Activated CD4-positive, CD25-positive, alpha-beta regulatory T cell (primary cell): ENCODE measurements at places on chromosomes 1 and 21.

- no peak for DNase-seq
These were observed 134.0 kb downstream of the KIF26B start for GRCh38 chr1:245288796-245289195.

GRCh38 chr21:30600787-30601186, at the start of gene KRTAP22-1:
KRTAP22-1 (plus strand) TSS chr21:30601087.
- no peak for DNase-seq

DNA sequence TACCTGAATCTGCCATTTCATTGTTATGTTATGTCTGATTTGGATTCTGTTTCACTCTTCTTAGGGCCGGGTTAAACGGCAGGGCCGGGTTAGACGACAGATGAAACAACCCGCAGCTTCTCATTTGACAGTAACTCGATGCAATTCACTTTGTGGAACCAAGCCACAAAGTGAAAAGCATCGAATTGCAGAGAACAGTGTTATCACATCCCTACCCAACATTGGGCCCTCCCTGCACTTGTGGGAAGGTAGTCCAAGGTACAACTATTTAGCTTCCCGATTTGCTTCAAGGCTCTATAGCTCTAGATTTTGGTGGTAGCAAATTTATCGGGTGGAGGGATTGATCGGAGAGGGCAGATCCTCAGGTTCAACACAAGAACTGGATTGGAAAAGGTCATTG, 17.0 kb downstream of the SON start:
- no peak for DNase-seq

DNA sequence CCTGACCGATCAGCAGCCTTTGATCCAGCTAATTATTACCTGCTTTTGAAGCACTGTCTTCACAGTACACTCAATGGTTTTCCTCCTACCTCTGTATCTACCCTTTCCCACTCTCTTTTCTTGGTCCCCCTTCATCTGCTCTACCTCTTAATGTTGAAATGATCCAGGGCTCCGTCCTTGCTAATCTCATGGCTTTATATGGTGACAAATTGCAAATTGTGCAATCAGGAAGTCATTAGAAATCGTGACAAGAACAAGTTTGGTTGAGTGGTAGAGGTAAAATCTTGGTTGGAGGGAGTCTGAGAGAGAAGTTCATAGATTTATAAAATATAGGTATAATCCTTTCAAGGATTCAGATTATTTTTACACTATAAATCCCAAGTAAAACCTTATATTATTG, 9.6 kb upstream of the CYB5R1 start:
- DNase-seq, result no peak

DNA sequence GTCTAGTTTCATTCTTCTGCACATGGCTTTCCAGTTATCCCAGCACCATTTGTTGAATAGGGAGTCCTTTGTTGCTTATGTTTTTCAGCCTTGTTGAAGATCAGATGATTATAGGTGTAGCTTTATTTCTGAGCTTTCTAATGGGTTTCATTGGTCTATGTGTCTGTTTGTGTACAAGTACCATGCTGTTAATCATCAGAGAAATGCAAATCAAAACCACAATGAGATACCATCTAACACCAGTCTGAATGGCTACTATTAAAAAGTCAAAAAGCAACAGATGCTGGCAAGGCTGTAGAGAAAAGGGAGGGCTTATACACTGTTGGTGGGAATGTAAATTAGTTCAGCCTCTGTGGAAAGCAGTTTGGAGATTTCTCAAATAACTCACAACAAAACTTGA, 321.5 kb upstream of the PTBP2 start:
- no peak for DNase-seq

GRCh38 chr1:97070376-97070775, 348.8 kb downstream of the PTBP2 start:
- DNase-seq, result no peak

GRCh38 chr1:205421798-205422197, at the start of gene LEMD1:
LEMD1 (minus strand) TSS chr1:205422056; CDS start chr1:205420536, 1,520 bp downstream.
- no peak for DNase-seq

- DNase-seq, result no peak
These were observed 21.7 kb downstream of the SLC26A9 start for GRCh38 chr1:205921570-205921909.

- no peak for DNase-seq
These were observed 409.4 kb downstream of the BRINP3 start for GRCh38 chr1:190068304-190068703.

DNA sequence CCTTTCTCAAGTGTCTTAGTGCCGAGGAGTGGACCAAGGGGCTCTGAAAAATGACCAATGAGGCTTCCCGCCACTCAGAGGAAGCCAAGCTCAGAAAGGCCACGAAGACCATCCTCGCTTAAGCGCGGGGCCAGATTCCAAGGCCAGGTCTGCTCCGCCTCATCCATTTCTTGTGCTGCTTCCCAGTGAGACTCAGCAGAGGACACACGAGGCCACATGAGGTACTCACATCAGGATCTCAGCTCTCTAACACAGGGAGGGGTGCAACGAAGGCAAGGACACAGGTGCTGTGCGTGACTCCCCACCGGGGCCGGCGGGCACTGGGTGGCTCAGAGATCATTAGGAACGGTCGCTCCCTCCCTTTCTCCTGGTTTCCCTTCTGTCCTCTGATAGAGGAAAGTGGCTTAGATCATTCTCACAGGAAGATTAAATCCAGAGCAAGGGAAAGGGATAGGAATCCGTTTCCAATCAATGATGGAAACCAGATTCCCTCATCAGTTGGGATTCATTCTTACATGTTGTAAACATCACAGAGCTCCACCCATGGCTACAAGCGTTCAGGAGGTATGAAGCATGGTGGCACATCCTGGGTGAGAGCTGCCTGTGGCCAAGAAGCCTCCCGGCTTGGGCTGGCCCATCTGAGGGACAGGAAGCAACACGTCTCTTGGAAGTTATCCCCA, 46.7 kb downstream of the CAPZB start:
- no peak for DNase-seq

DNA sequence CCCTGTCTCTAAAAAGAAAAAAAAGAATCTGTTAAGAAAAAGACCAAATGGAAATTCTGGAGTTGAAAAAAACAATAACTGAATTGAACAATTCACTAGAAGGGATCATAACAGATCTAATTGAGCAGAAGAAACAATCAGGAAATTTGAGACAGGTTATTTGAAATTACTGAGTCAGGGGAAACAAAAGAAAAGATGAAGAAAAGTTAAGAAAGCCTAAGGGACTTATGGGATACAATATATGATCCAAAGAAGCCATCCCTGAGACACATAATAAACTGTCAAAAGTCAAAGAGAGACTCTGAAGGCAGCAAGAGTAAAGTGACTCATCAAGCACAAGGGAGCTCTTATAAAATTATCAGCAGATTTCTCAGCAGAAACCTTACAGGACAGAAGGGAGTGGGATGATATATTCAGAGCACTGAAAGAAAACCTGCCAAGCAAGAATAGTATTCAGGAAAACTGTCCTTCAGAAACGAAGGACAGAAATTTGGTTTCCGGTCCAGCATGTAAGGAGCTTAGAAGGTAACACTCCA, 44.5 kb downstream of the SLC2A1 start:
- no peak for DNase-seq

DNA sequence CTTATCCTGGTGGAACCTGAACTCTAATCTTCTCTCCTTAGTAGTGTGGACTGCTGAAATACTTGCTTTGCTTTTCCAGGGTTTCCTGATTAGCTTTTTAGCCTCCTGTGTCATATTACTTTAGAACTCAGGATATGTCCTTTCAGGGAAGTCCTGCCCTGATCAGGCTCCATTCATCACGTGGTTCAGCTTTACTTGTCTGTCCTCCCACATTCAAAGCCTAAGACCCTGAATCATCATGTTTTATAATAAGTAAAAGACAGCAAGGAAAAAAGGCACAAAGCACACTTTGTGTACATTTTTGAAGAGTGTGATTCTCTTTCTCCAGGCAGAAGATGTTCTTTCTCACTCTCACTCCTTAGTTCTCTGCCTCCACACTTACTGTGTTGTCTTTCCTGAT, 70.6 kb downstream of the PATJ start:
- DNase-seq, result no peak

DNA sequence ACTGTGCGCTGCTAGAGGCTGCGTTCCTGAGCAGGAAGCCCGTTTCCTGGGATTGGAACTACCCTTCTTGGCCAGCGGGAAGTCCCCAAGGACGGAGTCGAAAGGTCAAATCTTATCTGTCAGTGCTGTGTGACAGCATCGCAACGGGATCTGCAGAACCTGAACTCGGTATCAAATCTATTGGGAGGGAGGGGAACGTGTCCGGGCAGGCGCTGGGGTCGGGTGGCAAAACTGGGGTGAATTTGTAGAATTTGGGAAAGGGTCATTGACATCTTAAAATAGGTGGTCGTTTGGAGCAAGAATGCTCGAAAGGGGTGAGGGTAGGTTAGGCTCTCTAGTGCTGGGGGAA, 725 bp upstream of the ARPC5 start:
- DNase-seq, result no peak

- DNase-seq, result no peak
These were observed 47.3 kb downstream of the UBIAD1 start for GRCh38 chr1:11320153-11320936.

- DNase-seq, result no peak
These were observed 124.5 kb upstream of the DPYD start for GRCh38 chr1:98045211-98045766.

DNA sequence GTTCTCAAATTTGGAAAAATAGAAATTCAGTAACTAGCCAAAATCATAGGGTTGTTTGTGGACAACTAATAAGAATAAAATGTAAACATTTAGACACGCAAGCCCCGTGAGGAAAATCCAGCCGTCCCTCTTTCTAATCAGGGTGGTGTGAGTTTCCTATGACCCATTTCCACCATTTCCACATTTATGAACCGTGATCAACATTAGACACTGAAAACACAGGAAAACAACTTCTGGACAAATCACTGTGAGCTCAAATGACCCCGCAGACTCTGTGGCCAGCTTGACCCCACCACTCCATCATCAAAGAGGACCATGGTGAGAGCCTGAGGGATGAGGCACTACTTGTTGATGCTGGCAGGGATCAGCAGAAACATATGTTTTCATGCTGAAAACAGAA, 101.0 kb downstream of the SIM2 start:
- no peak for DNase-seq

DNA sequence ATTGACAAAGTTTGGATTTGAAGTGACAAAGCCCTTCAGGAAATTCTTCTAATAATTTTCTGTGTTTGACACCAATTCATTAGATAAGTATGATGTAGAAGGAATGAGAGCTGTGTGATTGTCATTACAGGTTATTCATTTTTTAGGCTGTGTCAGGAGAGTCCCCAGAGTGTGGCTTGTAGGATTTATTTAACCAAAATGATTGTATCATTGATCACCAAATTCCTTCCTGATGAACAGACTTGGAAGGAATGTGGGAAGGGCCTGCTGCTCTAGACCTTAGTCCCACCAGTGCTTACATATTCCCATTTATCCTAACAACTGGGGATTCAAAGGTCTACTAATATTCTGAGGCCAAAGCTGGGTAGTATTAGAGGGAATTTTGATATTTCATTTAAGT, 383.3 kb upstream of the KAZN start:
- DNase-seq, result no peak

DNA sequence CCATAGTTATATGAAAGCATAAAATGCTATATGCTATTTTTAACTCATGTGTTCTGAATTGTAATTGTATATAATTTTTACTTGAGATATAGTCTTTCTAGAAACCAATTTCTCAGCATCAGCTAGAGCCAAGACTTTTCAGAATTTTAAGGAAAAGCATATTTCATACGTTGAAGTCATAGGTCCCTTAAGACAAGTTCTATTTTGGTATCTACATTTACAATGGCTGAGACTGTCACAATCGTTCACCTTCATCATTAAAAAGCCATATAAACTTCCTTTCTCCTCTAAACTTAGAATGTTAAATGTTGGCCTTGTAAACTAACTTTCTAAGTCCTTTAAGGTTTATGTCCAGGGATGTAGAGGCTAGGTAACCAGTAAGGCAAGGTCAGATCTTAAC, 104.1 kb downstream of the LRRC40 start:
- DNase-seq, result no peak

- no peak for DNase-seq
These were observed 88.8 kb downstream of the LAMC2 start for GRCh38 chr1:183274836-183275235.

GRCh38 chr1:156840186-156840897, 18.6 kb downstream of the INSRR start:
- no peak for DNase-seq

DNA sequence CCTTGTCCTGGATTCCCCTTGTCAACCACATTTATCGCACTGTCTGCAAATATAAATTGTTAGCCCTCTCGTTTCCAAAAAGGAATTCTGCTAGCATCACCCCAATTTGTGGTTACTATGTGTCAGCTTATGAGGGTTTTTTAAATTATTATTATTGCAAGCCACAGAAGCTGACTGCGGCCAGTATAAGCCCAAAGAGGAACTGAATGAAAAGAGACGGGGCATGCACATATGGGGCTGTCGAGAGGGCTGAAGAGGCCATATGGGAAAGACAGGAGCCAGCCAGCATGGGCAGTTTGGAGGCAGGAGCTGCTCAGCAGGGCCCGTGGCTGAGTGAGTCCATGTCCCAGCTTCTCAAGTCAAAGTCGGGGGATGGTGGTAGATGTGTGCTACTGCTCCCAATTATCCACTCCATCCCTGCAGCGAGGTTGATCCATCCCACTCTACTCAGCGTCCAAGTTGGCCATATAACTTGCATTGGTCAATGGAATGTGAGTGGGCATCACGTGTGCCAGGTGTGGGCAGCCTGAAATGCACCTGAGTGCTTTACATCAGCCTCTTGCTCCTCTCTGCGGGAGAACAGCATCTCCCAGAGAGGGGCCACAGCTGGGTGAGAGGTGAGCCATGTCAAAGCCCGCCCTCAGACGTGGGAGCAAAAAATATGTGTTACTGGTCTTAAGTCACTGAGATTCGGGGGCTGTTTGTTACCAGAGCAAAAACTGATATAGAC, 37.6 kb upstream of the LDLRAP1 start:
- DNase-seq, result no peak

DNA sequence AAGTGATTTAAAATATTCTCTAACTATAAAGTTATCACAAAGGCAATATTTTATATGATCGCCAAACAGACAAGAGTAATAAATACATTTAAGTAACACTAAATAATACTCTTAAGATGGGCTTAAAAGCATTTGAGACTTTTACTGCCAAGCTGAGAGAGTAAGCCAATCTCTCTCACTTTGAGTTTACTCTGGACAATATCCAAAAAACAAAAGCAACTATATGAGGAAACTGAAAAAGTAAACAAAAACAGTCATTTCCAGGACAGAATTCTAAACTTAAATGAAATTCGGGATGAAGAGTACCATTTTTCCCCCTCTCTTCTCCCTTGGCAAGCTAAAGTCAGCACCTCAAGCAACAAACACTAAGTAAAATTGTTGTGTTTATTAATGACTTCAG, 173.2 kb downstream of the COP1 start:
- no peak for DNase-seq
